CD14-positive monocyte (primary cell): ENCODE measurements at places on chromosomes 1 and 21. TPM values are rescaled to one million over a fixed set of nuclear protein-coding genes. Genes with fewer than 3 reads are reported as not detected.

DNA sequence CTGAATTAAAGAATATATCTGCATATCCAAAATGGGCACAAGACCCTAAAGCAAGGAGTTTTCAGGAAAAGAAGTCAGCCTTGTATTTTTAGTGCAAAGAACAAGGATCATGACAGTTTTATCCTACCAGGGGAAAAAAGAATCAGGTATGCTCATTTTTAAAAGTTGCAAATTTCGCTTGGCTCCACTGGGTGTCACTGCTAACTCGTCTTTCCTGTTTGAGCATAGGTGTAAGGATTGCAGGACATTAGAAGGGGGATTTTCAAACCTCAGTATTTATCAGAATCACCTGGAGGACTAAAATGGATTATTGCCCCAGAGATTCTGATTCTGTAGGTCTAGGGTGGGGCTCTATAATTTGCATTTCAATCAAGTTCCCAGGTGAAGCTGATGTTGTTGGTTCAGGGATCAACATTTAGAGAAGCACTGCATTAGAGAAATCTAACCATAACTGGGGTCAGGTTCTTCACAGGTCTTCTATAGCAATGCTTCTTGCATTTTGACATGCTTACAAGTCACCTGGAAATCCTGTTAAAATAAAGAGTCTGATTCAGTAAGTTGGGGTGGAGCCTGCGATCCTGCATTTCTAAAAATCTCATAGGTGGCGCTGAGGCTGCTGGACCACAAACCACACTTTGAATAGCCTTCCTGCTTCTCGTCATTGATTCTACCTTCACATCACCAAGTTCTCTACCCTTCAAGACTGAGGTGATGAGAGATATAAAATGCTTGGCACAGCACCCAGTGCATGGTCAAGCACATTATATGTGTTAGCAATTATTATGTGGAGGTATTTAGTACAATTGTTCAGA is 39.6 kb downstream of the NUF2 start:
- no peak for DNase-seq

DNA sequence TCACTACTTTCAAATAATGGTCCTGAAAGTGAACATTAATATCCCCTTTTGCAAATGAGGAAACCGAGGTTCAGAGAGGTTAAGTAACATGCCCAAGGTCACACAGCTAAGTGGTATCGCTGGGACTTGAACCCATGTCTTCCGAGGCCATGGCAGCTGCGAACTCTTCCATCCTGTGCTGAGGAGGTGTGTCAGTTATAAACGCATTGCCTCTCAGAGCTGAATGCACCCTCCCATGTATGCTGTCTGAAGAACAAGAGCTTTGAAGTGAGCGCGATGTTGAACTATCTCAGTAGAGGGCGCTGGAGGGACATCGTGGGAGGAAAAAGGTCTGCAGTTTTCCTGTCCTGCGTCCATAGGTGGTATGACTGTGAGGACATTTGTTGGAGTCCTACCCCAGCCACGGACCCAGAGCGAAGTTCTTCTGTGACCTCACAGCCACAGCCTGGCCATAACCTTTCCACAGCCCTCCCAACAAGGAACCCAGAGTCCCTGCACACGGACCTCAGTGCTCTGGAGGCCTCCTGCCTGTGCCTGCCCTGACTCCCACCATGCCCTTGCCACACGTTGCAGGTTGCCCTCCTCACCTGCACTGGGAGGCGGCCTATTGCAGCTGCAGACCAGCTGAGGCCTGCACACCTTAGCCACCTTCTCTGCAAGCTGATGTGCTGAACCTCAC is 7.5 kb downstream of the MYOC start:
- DNase-seq: peak; percentile 42

DNA sequence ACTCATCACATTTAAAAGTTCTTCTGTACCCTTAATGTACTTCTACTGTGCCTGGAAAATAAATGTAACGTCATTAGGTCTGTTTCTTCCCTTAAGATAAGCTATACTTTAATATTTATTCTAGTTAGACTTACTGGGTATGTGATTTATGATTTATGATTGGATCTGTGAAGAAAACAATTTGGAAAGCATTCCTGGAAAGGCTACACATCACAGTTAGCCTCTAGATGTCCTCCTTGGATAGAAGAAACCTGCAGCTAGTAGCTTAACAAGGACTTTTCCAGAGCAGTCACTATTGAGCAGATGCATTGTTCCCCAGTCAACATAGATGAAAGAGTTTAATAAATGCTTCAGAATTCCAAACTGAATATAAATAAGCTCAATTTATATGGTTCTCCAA is 22.2 kb upstream of the ABL2 start:
- DNase-seq: peak; percentile 18

- DNase-seq: no peak
Observed at GRCh38 chr1:184287001-184287400, 99.8 kb upstream of the C1orf21 start.

DNA sequence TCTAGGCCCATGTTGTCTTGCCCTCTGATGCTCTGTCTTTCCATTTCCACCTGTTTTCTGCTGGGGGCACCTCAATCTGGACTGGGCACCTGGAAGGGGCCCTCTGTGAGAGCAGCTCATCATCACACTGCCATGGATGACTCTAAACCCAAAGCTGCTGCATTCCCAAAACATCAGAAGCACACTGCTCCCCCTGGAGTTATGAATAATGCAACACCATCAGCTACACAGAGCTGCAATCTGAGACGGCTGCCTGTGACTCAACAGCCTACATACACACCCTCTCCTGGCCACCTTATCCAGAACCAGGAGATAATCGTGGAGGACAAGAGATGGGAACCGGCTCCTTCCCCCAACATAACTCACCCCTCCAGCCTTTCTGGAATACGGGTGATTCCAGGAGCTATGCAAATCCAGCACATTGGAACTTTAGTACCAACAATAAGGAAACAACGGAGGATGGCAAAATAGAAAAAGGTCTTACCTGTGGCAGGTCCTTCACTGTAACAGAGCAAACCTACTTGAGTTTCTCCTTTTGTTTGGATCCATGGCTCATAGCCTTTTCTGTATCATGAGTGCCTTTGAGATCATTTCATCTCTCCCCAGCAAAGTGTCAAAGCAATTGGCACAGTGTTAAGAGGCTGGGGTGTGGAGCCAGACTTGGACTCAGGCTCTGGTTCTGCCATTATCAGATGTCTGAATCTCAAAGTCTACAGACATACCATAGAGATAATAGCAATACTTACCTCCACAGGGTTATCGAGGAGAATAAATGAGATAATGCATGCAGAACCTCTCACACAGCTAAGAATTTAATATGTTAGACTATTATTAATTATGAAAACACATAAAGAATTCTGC is 29.3 kb downstream of the AK2 start:
- peak; percentile 85 for DNase-seq

GRCh38 chr21:40231979-40232378 is 364.7 kb downstream of the PCP4 start:
- no peak for DNase-seq

GRCh38 chr1:94463056-94463764 is 45.0 kb downstream of the ABCD3 start:
- DNase-seq: peak; percentile 2

DNA sequence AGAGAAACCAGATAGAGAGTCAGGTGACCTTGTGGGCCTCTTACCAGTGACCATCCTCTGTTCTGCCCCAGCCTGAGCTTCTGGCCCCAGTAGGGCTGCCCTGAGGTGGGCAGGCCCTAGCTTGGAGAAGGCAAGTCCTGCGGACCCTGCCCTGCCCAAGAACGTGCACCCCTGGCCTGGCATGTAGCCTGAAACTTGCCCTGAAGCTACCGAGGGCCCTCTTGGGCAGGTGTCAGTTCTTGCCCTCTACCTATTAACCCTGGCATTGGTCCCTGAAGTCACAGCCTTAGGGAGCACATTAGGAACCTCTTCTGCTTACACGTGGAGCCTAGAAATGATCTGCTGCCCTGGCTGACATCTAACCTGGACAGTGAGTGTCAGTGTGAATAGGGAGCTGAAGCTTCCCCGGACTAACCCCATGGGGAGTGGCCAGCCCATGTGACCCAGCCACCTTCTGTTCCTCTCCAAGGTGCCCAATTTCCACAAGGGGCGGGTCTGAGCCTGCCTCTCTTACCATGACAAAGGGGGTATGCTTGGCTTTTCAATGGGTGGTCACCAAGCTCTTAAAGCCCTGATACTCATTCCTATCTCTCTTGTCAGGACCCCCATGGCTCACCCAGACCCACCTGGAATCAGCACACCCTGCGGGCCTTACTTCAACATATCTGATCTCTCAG is 163.0 kb downstream of the ZSCAN20 start:
- no peak for DNase-seq

- no peak for DNase-seq
Observed at GRCh38 chr1:18657506-18658201, 27.0 kb downstream of the PAX7 start.

DNA sequence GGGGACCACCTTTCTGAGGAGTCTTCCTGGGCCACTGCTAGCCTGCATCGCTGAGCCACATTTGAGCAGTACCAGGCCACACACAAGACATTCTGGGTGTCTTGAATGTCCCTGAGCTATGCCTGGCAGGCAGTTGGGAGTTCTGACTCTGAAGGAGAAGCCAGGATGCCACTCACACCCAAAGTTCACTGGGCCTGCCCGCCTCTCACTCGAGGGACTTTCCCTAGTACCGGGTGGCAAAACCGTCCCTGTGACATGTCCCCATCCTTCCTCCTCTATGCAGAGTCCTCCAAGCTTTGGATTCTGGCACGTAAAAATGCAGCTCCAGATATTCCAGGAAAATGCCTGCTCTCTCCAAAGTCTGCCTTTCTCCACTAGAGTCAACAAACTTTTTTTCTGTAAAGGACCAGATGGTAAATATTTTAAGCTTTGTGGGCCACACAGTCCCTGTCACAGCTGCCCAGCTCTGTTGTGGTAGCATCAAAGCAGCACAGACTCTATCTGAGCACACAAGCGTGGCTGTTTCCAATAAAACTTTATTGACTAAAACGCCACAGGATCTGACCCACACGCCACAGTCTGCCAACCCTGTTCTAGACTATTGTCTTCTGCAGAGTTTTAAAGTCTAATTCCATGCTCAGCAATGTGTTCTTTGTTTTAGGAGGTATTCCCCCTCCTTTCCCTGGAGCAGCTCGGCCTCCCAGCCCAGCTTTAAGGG is 19.2 kb upstream of the GUCA2B start:
- no peak for DNase-seq

DNA sequence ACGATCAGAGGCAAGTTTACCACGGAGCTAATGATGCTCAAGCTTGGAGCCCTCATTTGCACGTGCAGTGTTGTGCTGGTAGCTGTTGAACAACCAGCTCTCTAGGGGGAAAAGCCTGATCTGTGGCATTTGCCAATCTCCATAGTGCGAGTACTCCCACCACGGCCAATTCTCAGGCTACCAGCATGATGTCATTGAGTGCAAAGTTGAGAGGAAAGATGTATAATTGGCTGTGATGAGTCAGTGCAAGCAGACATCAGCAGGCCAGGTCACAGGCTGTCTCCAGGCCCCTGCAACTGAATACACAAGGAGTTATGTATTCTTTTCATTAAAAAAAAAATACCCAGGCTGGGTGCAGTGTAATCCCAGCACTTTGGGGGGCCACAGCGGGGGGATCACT is 233.1 kb upstream of the VAMP3 start:
- no peak for DNase-seq

- no peak for DNase-seq
Observed at GRCh38 chr1:17798799-17799382, 43.8 kb downstream of the ACTL8 start.

DNA sequence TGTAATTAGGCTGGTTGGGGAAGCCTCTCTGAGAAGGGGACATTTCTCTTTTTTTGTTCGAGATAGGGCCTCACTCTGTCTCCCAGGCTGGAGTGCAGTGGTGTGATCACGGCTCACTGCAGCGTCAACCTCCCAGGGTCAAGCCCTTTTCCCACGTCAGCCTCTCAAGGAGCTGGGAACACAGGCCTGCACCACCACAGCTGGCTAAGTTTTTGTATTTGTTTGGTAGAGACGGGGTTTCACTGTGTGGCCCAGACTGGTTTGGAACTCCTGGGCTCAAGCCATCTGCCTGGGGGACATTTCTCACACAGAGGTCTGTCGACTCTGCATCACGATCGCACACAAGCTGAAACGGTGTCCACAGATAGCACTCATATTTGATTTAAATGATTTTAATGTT is 39.7 kb downstream of the HUNK start:
- DNase-seq: no peak

DNA sequence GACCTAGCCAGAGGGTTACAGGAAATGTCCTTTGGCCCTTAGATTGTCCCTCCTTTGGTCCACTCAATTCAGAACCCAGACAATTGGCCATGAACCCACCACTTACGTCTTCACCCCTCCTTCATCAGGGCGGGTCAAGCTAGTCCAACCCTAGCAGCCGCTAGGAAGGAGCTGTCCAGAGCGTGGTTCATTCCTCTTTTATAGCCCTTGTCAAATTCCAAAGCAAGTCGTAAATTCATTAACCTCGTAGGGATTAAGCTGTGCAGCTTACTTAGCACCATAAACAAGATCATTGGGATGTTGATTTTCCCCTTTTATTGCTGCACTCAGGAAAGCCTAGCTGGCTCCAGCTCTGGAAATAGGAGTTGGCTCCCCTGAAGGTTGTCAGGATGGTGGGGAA is 90.1 kb downstream of the TMEM53 start:
- no peak for DNase-seq

GRCh38 chr1:162232034-162232711 is 144.5 kb downstream of the SPATA46 start:
- no peak for DNase-seq

DNA sequence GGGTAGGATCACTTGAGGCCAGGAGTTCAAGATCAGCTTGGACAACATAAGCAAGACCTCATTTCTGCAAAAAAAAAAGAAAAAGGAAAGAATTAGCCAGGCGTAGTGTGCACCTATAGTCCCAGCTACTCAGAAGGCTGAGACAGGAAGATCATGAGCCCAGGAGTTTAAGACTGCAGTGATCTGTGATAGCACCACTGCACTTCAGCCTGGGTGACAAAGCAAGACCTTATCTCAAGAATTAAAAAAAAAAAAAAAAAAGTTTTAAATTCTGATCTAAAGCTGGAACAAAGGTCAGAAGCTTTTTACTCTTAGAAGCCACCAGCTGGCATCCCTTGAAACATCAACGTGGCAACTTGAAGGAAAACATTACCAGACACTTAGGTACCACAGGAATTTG is 45.3 kb downstream of the HENMT1 start:
- no peak for DNase-seq

GRCh38 chr1:224866940-224867339 is 62.5 kb upstream of the DNAH14 start:
- DNase-seq: no peak

GRCh38 chr1:170262276-170262939 is 116.6 kb downstream of the NTMT2 start:
- DNase-seq: no peak

Gene RWDD3
- 18.1 TPM for polyA plus RNA-seq

Gene PGLYRP3
- polyA plus RNA-seq: not detected in 2 replicates

Gene ELAPOR1
- polyA plus RNA-seq: 0.12 and 0.25 TPM in 2 replicates

Gene TRIM17
- not detected for polyA plus RNA-seq

Gene RABGGTB
- 8.1 TPM for polyA plus RNA-seq

Gene NTRK1
- polyA plus RNA-seq: not detected

Gene B3GALT6
- 8.8 TPM for polyA plus RNA-seq
